Thyroid gland (tissue), 4 donors: ENCODE measurements at places on chromosomes 5 and 9. TPM values are rescaled to one million over a fixed set of nuclear protein-coding genes. Genes with fewer than 3 reads are reported as not detected.

The B4GALT1 gene
- 103 TPM for total RNA-seq

The IFNA21 gene
- not detected for total RNA-seq

The C5 gene
- total RNA-seq = 3.2 TPM

The DCANP1 gene
- total RNA-seq = not detected

The PCA3 gene
- not detected for total RNA-seq

The KDM3B gene
- 79.7 TPM for total RNA-seq

The OGN gene
- total RNA-seq = 4.5 TPM

The ACTL7A gene
- 0.67 TPM for total RNA-seq

The STPG3 gene
- not detected for total RNA-seq

The GZMA gene
- total RNA-seq = not detected

The TMEM174 gene
- 0.22 TPM for total RNA-seq

The CLIC3 gene
- 301 TPM for total RNA-seq

The WDR38 gene
- 0.33 TPM for total RNA-seq

The BASP1 gene
- total RNA-seq = 10.1 TPM

The STK32A gene
- total RNA-seq = 2.5 TPM

The PCDHGA11 gene
- 8.1 TPM for total RNA-seq

DNA sequence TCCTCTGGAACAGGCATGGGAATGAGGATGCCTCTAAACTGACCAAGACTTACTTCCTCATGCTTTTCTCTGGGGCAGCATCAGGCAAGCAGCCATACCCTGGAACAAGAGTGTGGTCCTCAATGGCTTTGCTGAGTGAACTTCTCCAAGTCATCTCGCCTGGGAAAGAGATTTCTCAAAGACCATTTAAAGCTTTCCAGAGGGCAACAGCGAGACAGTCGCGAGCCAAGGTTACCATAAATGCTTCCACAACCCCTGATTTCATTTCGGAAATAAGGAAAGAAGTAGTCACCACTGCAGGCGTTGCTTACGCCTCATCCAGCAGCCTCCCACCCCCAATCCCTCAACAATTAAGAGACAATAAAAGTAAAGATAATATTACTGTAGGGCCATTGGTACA, 1.1 kb upstream of the SNCAIP start:
- DNase-seq = no peak

- no peak for DNase-seq
Measured at GRCh38 chr5:113336975-113337374, 97.8 kb downstream of the TSSK1B start.

GRCh38 chr5:91143840-91144239, 239.3 kb downstream of the ARRDC3 start:
- DNase-seq = no peak

DNA sequence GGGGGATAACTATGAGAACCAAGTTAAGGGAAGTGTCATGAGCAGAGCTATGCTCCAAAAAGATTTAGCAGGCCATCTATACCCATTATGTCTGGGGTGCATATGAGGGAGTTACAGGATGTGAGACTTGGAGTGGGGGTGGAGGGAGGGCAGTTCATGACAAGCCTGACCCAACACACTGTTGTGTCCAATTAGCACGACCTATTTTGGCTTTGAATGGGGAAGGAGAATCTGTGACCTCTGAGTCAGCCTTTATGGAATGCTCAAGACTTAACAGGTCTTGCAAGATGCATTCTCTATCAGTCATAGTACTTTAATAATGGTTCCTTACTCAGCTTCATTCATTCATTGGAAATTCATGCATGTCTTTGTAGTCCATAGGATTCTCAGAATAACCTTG, 71.7 kb downstream of the GRIA1 start:
- no peak for DNase-seq

- no peak for DNase-seq
Measured at GRCh38 chr9:19999491-20000057, 210.7 kb upstream of the SLC24A2 start.

GRCh38 chr5:37396352-37396751, 17.2 kb downstream of the WDR70 start:
- no peak for DNase-seq

GRCh38 chr9:136482793-136483588, at the start of gene SEC16A:
TSS of gene SEC16A (minus strand) at chr9:136483040. CDS start at chr9:136477615, 5,425 bp downstream.
- DNase-seq = peak; percentile 99

- DNase-seq = no peak
Measured at GRCh38 chr5:60649288-60649917, 50.6 kb downstream of the DEPDC1B start.

- DNase-seq = no peak
Measured at GRCh38 chr5:2757563-2758351, 6.3 kb upstream of the IRX2 start.

- no peak for DNase-seq
Measured at GRCh38 chr5:142959683-142960657, 189.8 kb downstream of the ARHGAP26 start.

DNA sequence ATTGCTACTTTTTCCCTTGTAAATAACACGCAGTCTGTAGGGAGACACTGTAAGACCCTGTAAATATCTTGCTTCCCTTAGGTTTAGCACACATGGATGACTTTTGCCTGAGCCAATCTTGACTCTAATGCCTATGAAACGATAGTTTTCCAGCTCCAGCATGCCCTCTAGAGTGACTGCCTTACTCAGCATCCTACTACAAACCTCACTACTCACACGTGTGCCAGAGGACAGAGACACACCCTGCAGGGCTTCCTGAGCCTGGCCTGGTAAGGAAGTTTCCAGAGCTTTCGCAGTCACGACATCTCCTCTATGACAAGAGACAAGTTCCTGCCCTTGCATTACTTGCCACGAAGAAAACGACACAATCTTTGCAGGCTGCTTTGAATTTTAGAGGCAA, 138.1 kb downstream of the ATPSCKMT start:
- DNase-seq = peak; percentile 10

DNA sequence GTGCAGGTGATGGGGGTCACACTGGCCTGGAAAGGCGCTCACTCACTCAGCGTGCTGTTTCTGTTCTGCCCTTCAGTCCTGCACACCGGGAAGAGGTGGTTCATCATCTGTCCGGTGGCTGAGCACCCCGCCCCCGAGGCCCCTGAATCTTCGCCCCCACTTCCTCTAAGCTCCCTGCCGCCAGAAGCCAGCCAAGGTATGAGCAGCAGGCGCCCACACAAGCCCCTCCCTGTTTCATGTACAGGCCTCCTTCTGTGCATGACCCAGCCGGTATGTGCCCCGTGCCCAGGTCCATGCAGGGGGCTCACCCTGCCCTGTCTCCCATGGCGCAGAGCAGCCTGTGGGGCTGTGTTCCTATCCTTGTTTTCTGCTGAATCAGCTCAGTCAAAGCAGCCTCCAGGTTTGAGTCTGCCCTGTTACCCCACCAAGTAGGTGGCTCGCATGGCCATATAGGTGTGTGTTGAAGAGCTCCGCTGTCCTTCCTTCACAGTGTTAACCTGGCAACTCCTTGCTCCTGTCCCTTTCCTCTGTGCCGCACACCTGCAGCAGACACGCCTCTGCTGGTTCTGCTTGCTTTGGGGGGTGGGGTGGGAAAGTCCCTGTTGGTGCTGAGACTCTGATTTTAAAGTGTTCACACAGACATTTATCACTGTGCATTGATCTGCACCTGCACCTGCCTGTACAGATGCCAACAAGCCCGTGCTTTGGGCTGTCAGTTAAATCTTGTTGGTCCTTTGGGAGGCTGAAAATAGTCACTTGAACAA, 84.8 kb downstream of the WNK2 start:
- DNase-seq = no peak

DNA sequence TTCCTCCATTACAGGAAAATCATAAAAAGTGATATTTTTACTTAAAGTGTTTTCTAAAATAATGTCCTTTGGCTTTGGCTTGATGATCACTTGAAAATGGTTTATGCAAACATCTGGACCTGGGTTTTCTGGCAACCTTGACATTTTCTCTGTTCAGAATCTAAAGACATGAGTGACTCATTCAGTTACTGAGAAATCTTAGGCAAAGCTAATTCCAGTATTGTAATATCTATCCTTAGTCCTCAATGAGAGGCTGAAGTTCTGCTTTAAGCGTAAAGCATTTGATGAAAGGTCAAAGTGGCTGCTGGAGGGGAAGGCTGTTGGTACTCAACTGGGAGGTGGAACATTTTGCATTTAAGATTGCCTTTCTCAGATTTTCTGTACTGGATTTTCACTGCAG, 2.3 kb downstream of the MAN2A1 start:
- no peak for DNase-seq

DNA sequence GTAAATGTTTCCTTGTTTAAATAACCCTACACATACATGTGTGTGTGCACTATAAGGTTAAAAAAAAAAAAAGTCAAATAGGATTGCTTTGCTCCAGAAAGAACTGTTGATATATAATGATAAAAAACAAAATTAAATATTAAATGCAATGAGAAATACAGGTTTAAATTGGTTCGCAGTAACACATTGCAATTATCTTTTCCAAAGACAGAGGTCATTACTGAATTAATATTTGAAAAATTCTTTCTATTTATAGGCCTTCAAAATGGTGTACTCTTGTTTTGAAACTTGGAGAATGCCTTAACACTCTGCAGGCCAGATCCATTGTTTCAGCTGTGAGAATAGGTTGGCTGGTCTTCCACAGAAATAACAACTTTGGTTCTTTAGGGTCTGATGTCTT, 319.0 kb upstream of the NUDT12 start:
- no peak for DNase-seq

DNA sequence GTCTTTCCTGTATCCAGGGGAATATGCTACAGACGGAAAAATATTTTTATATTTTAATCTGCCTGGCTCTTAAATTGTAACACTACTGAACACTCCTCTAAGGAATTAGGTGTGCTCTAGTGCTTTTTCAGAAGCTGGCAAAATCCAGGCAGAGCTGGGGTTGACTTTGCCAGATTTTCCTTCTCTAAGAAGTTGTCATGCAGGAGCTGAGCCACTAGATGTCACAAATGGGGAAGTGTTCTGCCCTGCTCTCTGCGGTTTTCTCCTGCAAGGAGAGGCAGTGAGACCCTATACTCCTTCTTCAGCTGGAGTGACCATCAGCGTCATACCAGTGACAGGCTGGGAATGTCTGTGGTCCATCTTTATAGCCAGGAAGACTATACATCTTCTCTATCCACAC, 112.5 kb downstream of the HAPLN1 start:
- peak; percentile 10 for DNase-seq

- DNase-seq = no peak
Measured at GRCh38 chr9:129910628-129911567, 75.6 kb downstream of the USP20 start.

- peak; percentile 15 for DNase-seq
Measured at GRCh38 chr5:42566652-42567295, 143.5 kb downstream of the GHR start.

DNA sequence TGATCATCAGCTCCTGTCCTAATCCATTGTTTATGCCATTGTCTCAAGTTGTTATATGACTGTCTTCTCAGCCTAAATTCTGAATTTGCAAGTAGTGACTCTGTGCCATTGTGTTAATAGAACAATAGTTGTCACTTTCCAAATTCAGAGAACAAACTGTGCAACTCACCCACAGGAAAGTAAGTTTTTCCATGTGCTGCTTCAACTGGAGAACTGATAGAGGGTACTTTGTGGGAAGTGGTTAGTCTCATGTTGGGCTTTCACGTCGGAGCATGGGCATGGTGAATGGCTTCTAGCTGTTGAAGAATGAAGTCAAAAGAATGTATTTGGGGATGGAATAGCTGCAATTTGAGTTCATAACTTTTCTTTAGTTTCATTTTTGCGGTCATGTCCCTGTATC, 146.0 kb downstream of the CD180 start:
- no peak for DNase-seq

GRCh38 chr9:68793605-68794343, 88.7 kb downstream of the PIP5K1B start:
- DNase-seq = no peak

- DNase-seq = no peak
Measured at GRCh38 chr9:128409978-128410377, 10.7 kb upstream of the CERCAM start.

DNA sequence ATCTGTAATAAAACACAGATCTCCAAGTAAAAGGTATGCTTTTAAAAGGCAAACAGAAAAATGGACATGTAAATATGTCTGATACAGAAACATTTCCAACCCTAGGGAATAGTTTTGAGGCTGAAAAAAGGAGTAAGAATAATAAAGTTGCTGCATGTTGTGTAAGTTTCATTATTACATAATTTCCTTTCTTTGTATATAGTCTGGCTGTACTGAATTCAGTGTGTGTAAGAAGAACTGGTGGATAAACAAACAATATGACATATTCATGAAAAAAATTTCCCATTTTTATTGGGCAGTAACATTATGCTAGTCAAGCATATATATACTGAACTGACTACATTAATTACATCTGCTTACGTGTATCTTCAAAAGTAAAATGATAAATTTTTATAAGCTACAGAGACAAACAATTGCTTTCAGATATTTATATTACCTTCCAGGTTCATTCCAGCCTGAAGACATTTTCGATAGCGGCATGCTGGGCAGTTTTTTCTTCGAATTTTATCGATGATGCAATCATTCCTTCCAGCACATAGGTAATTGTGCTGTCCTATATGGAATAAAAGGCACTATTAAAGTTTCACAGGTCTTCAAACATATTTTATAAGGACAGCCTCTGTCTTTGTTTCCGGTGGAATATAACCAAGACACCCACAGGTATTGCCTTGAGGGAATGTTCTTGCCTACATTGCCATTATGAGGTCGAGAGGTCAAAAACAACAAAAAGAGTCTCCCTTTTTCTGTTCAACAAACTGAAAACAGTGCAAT, 93.6 kb downstream of the NR3C1 start:
- no peak for DNase-seq

- no peak for DNase-seq
Measured at GRCh38 chr9:27784847-27785713, 211.8 kb upstream of the C9orf72 start.

DNA sequence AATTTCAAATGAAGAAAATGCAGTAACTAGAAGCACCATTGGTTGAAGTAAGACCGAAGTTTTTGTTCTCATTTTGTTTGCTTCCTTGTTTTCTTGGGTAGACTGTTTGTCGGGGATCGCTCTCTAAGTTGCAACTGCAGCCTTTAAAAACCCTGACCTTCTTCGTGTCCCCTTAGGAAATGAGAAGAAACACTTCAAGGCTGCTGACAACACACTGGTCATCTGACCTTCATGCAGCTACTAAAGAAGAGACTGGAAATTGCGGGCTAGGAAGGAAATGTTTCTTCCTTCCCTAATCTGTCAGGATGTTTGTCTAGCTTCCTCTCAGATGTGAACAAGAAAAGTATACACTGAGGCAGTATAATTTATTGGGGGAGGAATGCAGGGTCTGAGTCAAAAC, 50.7 kb upstream of the CHSY3 start:
- no peak for DNase-seq

- DNase-seq = peak; percentile 82
Measured at GRCh38 chr9:116572095-116572748, 114.9 kb upstream of the TRIM32 start.

DNA sequence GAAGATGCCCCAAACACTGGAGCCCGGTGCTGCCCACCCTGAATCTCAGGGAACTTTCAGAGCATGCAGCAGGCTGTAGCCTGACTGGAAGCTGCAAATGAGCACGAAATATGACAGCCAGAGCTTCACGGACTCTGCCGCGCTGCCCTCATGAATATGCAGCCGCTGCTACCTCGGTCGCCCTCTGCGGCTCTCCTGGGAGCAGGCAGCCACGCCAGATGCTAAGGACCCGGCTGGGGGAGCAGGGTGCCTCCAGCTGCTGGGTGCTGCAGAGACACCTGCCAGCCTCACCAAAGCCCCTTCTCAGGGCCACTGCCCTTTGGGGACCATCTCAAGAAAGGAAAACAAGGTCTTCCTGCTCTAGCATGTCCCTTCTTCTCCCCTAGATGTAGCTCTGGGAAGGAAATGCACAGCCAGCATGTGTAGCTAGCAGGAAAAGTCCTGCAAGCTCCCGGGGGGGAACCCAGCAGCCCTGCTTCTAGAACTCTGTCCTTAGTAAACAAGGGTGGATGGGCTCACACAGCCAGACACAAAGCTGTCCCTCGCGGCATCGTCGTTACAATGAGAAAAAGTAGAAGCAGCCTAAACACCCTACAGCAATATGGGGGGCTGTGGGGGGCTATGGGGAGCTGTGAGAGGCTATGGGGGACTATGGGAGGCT, 56.8 kb upstream of the OLFM1 start:
- DNase-seq = no peak
